ENCODE measurements at places on chromosomes 16 and 17. TPM values are rescaled to one million over a fixed set of nuclear protein-coding genes. Genes with fewer than 3 reads are reported as not detected.

EVPLL gene
- total RNA-seq = not detected

FA2H gene
- total RNA-seq = not detected

CDH5 gene
- not detected for total RNA-seq

CCL15 gene
- total RNA-seq = not detected

FBXW10B gene
- not detected for total RNA-seq

CPNE7 gene
- 6.4 TPM for total RNA-seq

KIF2B gene
- not detected for total RNA-seq

ABCA8 gene
- not detected for total RNA-seq

ZG16 gene
- not detected for total RNA-seq

KRTAP16-1 gene
- total RNA-seq = 0.15 TPM

MED9 gene
- total RNA-seq = 13.2 TPM

GRAP gene
- 9.1 TPM for total RNA-seq

NPLOC4 gene
- 68.6 TPM for total RNA-seq

C1QL1 gene
- total RNA-seq = 0.36 TPM

MYOCD gene
- not detected for total RNA-seq

ADAP2 gene
- 0.52 TPM for total RNA-seq

PTX4 gene
- total RNA-seq = not detected

CACNG5 gene
- not detected for total RNA-seq

GRIN2C gene
- 0.07 TPM for total RNA-seq

AIPL1 gene
- not detected for total RNA-seq

ICAM2 gene
- 41.6 TPM for total RNA-seq

SCNN1G gene
- total RNA-seq = not detected

SP6 gene
- total RNA-seq = 0.10 TPM

EPX gene
- not detected for total RNA-seq

KRTAP4-9 gene
- not detected for total RNA-seq

TBX2 gene
- not detected for total RNA-seq

PYDC1 gene
- total RNA-seq = not detected

GPR139 gene
- total RNA-seq = not detected

NUPR1 gene
- total RNA-seq = not detected

CLDN7 gene
- total RNA-seq = 0.40 TPM

DRC7 gene
- total RNA-seq = not detected

ADAD2 gene
- total RNA-seq = 0.45 TPM

JPT2 gene
- 69.4 TPM for total RNA-seq

RSPRY1 gene
- total RNA-seq = 25.7 TPM

RAC3 gene
- total RNA-seq = 4.5 TPM

BEAN1 gene
- not detected for total RNA-seq

LITAFD gene
- not detected for total RNA-seq

KRTAP4-6 gene
- total RNA-seq = not detected

ABCC6 gene
- total RNA-seq = not detected

SDR42E1 gene
- 6.5 TPM for total RNA-seq

SNRNP25 gene
- 38.6 TPM for total RNA-seq

NUFIP2 gene
- total RNA-seq = 57.8 TPM

SRP68 gene
- 131 TPM for total RNA-seq

VAT1L gene
- not detected for total RNA-seq

CFAP52 gene
- not detected for total RNA-seq

LRRC37A gene
- 2.4 TPM for total RNA-seq

LDHD gene
- total RNA-seq = 0.33 TPM

ELMO3 gene
- 3.8 TPM for total RNA-seq

SEZ6 gene
- not detected for total RNA-seq

TPSD1 gene
- not detected for total RNA-seq

FBXL16 gene
- 5.7 TPM for total RNA-seq

HOXB8 gene
- not detected for total RNA-seq

CLEC18B gene
- total RNA-seq = not detected

FZD2 gene
- not detected for total RNA-seq

Measured in activated naive CD4-positive, alpha-beta T cell treated with anti-CD3 and anti-CD28 coated beads for 36 hours (primary cell).